Stimulated activated CD8-positive, alpha-beta memory T cell treated with anti-CD3 and anti-CD28 coated beads, Interleukin-2, amount 100 ng/mL, for 1 hour (primary cell): ENCODE measurements at places on chromosomes 5 and 9.

GRCh38 chr9:84953797-84954705, 284.5 kb downstream of the NTRK2 start:
- no peak for DNase-seq

- no peak for DNase-seq
Observed at GRCh38 chr5:107523029-107523680, 147.6 kb downstream of the EFNA5 start.

- DNase-seq: no peak
Observed at GRCh38 chr9:136373300-136374182, at the start of gene CARD9. Gene CARD9, minus strand, starts transcription at chr9:136373669. Its CDS starts 1,591 bp downstream, at chr9:136372078.

- DNase-seq: no peak
Observed at GRCh38 chr5:52759331-52759730, 28.4 kb upstream of the ITGA1 start.
